ENCODE measurements at places on chromosomes 4 and X.

- DNase-seq: no peak
Observed at GRCh38 chr4:53583513-53583912, 7.8 kb downstream of the LNX1 start.

GRCh38 chr4:152961014-152961772 lies 25.1 kb downstream of the FHDC1 start:
- DNase-seq: no peak

GRCh38 chr4:112325530-112325929 lies 28.4 kb downstream of the ALPK1 start:
- DNase-seq: no peak

GRCh38 chrX:134569306-134569705 lies 89.0 kb downstream of the PLAC1 start:
- DNase-seq: no peak

DNA sequence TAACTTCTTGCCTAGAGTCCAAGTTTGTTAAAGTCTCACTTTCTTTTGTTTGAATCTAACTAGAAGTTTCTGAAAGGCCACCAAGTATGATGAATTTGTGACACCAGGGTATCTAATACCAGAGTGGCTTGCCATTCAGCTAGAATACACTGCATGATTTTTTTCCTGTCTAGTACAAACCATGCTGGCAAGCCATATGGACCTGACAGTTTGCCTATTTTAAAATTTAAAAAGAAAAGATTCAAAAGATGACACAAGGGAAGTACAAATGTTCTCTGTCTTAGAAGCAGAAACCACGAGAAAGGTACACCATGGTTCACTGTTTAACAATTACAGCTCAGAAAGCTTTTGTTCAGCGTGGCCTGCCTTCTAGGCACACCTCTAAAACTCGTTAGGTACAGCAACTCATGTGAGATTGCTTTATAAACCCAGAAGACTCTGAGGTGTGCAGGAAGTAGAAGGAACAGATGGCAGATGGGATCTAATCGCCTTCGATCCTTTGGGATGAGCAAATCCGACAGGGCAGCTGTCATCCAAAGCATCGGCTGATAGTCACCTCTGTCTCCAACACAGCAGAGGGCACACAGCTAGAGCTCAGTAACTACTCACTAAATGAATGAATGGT lies 35.4 kb upstream of the CENPU start:
- DNase-seq: no peak

DNA sequence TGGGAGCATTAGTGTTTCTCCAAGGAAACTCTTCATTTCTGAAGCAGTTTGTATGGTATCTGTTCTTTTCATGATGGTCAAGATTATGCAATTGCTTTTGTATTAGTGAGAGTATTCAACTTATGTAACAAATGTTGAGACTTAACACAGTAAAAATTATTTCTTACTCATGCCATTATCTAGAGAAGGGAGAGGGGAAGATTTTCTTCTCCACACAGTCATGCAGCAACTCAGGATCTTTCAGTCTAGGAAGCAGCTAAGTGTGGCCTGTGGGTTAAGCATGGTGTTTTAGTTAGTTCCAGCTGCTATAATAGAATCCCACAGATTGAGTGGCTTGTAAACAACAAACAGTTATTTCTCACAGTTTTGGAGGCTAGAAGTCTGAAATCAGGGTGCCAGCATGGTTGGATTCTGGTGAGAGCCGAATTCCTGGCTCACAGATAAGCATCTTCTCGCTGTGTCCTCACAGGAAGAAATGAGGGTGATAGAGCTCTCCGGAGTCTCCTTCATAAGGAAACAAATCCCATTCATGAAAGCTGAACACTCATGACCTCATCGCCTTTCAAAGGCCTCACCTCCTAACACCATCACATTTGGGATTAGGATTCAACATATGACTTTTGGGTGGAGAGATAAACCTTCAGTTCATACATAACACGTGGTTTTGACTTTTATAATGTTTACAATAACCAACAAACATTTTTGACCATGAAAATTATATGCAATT lies 101.2 kb downstream of the FRMPD4 start:
- DNase-seq: no peak

DNA sequence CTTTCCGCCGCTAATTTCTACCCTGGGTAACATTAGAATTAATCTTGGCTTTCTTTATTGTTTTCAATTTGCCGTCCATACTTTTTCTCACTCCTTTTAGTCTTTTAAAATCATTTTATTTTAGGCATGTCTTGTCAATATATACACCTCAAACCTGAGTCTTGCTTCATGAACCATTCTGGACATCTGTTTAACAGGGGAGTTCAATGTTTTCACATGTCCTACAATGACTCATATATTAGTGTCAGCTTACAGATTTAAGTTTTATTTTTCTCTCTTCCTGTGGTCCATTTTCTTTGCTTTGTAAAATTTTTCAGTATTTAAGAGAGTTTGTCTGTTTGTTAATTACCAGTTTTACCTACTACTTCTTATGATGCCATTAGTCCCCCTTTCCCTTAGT lies 89.5 kb downstream of the LCORL start:
- DNase-seq: no peak

DNA sequence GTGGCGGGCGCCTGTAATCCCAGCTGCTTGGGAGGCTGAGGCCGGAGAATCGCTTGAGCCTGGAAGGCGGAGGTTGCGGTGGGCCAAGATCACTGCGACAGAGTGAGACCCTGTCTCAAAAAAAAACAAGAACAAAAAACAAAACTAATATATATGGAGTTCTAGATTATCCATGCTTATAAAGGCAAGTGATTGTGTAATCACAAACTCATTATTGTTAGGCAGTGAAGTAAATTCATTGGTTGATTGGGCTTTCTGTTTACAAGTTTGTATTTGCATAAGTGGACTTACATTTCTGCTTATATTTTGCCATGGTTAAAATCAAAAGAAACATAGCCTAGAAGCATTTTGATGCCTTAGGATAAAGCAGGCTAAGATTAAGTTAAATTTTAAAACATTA lies 2.5 kb upstream of the UBE2D3 start:
- DNase-seq: no peak

DNA sequence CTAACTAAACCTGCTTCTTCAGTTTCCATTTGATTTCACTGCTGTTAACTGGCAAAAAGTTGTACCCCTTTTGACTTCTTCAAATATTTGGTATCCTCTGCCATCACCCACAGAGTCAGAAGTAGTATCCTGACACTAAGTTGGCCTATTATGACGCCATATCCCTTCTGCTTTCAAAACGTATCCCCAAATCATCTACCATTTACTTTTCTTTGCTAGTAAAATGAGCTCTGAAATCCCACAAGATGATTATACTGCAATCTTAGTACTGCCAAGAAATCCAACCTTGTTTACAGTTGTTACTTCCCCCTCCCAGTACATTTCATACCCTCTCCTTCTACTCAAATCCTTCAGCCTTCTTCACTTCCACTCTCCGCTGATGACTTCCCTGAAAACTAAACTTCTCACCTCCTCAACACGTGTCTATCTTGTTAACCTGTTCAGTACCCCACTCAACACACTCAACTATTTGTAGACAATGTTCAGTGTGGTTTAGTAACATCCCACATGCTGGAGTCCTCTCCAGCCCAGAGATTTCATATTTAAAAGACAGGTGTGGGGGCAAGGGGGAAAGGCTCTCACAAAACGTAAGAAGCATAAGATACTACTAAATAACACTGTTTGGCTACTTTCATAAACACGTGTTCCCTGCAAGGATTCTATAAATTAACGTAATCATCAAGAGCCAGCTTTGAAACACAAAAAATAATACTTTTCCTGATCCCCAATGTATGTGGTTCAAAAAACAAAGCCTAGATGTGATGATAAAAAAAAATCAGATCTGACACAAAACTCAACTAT lies 1.3 kb downstream of the NAF1 start:
- peak; percentile 22 for DNase-seq

DNA sequence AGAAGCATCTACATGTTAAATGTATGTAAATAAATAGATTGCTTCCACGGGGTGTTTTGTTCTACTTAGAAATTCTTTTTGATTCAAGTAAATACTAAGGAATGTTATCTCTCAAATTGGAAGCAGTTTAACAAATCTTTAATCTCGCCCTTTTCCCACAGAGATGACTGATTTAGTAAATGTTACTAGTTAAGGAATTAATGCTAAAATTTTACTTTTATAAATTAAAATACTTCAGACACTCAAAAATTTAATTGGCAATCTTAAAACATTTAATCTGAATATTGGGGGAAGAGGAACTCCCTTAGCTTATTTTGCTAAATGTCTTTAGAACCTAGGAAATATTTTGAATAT lies 12.1 kb downstream of the LARP7 start:
- no peak for DNase-seq

- no peak for DNase-seq
Observed at GRCh38 chr4:41881981-41882624, 53.1 kb upstream of the TMEM33 start.

DNA sequence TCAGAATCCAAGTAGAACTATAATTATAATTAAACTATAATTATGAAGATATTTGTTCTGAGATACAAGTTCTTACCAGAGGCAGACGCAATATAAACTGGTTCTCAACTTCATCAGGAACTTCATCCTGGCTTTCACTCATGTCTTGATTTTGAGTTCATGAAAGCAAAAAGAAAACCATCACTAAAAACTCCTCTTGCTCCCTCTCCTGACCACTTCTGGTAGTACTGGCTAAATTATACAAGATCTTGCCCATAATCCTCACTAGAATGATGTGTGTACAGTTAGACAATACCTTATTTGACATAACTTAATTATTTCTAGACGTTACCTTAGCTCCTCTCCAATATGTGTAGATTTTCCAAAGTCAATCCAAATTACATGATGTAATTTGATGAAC lies 3.7 kb downstream of the TAF7L start:
- peak; percentile 51 for DNase-seq

All from common myeloid progenitor, CD34-positive (primary cell).